ENCODE measurements at places on chromosomes 2 and 18.
A peak's percentile ranks its signal among the peaks of the same experiment; 100 is the strongest.

GRCh38 chr2:77512507-77512906 lies 9.7 kb downstream of the LRRTM4 start:
- DNase-seq, result no peak

- no peak for DNase-seq
Measured at GRCh38 chr2:103293742-103294077, 531.9 kb downstream of the TMEM182 start.

DNA sequence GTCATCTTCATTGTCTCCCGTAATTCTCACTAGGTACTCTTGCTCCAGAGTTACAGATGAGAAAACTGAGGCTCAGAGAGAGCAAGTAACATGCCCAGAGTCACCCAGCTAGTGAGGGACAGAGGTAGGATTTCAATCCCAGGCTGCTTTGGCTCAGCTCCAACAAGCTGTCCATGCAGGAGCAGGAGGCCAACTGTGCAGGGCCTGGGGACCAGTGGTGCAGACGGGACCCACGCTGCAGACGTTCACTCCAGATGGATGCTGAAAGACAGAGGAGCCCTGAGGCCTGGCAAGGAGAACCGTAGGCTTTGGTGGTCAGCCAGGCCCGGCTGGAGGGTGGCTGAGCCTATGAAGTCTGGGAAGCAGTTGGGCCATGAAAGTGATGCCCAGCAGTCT lies 102.6 kb downstream of the MCFD2 start:
- DNase-seq, result peak; percentile 86

- DNase-seq, result no peak
Measured at GRCh38 chr2:110748489-110748867, 16.1 kb downstream of the ACOXL start.

- no peak for DNase-seq
Measured at GRCh38 chr2:10004836-10005235, 38.5 kb upstream of the KLF11 start.

GRCh38 chr18:59502274-59503175 lies 143.5 kb upstream of the LMAN1 start:
- DNase-seq, result no peak

GRCh38 chr18:50917021-50917420 lies 38.1 kb downstream of the ME2 start:
- no peak for DNase-seq

DNA sequence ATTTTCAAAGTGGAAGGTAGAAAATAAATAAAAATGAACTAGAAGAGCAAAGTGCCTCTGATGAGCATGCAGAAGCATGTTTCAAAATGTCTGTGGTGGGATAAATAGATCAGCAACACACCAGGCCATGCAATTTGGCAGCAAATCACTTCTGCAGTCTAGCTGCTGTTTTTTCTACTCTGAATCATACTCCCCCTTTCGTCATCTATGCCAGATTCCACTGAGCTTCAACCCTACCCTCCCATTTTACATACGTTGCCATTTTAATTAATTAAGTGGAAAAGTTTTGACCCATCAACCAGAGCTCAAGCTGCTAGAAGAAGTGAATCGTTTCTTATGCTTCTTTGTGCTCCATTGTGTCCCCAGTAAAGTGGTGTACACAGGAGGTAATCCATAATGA lies 79.3 kb downstream of the NRXN1 start:
- peak; percentile 85 for DNase-seq

Measured in NCI-H446 treated with DMSO at 0.1 percent for 48 hours (cell line).